Daoy (cell line): ENCODE measurements at places on chromosomes 2 and 18.

DNA sequence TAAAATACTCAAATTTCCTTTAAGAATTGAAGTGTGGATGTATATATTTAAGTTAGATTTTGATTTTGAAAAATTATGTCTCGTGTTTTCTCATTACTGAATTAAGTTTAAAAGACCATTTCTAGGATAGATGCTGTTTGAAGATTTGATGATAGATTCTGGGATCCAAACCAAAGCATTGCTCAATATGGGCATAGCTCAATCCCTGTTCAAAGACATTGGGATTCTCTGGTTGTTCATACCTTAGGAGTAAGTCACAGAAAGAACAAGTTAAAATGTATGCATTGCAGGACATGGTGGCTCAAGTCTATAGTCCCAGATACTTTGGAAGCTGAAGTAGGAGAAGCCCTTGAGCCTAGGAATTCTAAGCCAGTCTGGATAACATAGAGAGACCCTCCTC lies 622.3 kb downstream of the ADCYAP1 start:
- no peak for DNase-seq

DNA sequence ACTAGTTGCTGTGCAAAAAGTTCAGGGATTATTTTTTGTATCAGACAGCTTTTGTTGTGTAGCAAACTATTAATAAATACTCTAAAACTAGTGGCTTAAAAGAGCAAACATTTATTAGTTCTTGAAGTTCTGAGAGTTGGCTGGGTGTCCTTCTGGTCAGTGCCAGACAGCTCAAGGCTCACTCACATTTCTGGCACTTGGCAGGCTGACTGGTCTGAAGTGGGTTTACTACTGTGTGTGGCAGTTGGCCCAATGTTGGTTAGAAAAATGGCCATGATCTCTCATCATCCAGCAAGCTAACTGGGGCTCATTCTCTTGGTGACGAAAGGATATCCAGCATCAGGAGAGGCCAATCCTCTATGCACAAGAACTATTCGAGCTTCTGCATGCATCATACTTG lies 71.4 kb upstream of the ZNF385B start:
- no peak for DNase-seq

DNA sequence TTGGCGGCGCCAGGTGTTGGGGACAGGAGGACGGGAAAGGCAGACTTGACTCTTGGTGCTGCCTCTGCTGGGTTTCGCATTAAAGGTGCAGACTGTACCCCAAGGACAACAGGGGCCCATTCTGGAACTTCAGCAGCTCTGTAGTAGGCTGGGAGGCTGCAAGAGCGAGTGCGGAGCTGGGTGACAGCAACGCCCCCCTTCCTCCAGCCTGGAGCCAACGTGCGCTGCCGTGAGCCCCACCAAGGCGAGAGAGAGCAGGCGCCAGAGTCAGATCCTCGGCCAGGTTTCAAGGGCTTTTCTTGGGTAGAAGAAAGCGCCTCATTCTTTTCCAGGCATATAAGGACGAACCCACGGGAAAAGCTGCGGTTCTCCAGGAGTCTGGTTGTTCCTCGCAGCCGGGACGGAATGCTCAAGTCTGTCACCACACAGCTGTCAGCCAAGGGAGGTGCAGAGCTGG lies 1.9 kb downstream of the DOK6 start:
- no peak for DNase-seq

DNA sequence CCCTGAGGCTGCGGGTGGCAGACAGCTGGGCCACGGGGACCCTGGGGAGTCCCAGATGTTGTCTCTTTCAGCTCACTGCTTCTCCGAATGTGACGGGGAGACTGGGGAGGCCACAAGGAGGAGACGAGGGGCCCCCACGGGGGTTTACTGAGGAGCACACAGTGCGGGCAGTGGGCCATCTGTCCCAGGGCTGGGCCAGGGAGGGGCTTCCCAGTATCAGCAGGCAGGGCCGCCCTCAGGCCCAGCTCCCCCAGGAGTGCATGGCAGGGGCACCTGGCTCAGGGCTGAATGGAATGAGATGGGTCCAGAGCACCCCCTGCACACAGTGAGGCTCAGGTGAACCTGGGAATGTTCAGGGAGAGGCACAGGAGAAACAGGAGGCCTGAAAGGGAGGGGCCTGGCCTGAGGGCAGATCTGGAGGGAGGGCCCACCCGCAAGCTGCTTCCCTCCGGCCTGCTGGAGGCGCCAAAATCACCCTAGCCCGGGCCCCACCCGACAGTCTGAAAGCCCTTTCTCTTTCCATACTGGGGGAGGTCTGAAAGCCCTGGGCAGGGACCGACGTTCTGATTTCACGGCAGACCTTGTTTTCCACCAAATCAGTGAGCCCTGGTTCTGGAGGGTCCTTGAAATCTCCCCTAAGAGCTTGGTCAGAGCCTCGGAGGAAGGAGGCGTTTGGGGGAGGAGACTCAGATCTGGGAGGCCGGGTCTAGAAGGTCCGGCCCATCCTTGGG lies 35.5 kb upstream of the PTMA start:
- DNase-seq, result peak; percentile 71

DNA sequence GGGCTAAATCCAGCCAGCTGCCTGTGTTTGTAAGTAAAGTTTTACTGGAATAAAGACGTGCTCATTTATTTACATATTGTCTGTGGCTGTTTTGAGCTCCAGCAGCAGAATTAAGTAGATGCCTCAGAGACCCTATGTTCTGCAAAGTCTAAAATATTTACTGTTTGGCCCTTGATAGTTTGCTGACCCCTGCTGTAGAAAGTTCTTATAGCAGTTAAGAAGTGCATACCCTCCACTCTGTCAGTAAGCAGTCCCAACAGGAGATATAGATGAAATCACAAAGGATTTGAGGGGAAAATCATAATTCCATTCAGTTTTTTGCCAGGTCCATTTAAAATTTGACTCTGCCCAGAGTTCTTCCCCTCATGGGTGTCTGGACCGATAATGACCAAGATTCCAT lies 50.1 kb upstream of the ITM2C start:
- DNase-seq, result no peak

GRCh38 chr2:38794235-38794946 lies 16.4 kb downstream of the GEMIN6 start:
- no peak for DNase-seq

DNA sequence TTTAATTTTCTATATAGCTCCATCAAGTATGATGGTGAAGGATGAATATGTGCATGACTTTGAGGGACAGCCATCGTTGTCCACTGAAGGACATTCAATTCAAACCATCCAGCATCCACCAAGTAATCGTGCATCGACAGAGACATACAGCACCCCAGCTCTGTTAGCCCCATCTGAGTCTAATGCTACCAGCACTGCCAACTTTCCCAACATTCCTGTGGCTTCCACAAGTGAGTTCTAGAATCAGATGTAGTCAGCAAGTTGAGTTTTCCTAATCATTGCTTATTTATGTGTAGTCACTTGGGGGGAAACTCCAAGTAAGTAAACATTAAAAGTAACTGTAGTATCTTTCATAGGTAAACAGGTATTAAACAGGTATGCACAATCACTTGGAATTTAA lies 24.8 kb downstream of the SMAD4 start:
- DNase-seq, result no peak

DNA sequence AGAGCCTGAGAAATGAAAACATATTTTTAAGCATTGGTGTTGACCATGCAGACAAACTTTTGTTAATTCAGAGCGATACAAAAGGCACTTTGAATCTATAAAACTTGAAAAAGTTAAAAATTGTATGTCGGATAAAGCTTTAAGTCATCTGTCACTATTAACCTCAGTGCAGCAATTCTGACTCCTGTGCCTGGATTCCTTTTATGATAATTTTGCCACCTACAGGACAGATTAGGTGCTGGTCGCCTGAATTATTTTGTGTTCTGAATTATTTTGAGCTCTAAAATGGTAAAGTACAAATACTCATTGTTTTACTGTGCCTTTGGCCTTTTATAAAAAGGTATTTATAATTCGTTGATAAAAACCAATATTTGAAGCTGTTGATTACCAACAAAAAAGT lies 19.4 kb upstream of the RNF138 start:
- no peak for DNase-seq

DNA sequence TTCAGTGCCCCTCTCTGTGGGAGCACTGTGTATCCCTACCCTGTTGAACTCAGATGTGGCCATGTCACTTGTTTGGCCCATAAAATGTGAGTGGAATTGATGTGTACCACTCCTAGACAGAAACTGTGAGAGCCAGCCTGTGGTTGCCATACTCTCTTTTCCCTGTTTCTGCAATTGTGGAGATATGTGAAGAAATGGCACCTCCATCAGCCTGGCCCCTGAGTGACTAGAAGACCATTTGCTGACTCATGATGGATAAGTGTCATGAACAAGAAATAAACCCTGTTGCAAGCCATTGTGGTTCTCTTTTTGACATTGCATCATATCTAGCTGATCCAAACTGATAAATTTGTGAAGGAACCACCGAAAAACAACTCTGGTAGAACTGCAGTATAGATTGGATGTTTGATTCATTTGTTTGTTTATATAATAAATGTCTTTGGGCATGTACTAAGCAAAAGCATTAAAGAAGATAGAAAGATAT lies 214.5 kb upstream of the FBXO11 start:
- no peak for DNase-seq

GRCh38 chr18:9561759-9562158 lies 52.6 kb downstream of the PPP4R1 start:
- no peak for DNase-seq

DNA sequence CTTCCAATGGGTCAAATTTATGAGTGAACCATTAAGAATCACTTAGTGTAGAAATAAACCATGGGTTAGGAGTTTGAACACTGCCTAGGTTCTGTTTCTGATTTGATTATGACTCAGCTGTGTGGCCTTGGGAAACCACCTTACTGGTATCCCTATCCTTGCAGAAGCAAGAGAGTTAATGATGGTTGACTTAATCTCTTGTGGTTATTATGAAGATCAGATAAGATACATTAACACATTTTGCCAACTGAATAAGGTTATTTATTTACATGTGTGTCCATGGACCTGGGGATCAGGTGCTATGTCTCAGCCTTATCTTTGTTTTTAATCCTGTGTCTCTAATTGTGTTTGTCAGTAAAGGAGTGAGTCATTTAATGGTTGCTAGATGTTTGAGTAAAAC lies 5.4 kb upstream of the KCNJ13 start:
- peak; percentile 82 for DNase-seq

GRCh38 chr18:70029163-70029562 lies 81.5 kb upstream of the CD226 start:
- no peak for DNase-seq

DNA sequence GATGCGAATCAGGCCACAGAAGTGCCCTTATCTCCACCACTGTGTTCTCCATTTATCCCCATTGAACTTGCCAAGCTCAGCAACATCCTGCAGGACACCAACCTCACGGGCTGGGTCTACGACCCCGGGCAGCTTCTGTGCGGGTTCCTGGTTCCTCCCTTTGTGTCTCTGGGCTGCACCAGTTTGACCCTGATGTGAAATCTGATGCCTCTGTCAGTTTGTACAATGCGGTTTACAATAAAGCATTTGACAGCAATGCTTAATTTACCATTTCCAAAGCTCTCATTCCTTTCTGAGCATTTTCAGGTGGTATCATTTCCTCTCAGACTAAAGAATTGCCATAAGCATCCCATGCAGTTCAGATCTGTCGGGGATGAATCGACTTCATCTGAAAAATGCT lies 3.3 kb upstream of the TMEM18 start:
- no peak for DNase-seq

DNA sequence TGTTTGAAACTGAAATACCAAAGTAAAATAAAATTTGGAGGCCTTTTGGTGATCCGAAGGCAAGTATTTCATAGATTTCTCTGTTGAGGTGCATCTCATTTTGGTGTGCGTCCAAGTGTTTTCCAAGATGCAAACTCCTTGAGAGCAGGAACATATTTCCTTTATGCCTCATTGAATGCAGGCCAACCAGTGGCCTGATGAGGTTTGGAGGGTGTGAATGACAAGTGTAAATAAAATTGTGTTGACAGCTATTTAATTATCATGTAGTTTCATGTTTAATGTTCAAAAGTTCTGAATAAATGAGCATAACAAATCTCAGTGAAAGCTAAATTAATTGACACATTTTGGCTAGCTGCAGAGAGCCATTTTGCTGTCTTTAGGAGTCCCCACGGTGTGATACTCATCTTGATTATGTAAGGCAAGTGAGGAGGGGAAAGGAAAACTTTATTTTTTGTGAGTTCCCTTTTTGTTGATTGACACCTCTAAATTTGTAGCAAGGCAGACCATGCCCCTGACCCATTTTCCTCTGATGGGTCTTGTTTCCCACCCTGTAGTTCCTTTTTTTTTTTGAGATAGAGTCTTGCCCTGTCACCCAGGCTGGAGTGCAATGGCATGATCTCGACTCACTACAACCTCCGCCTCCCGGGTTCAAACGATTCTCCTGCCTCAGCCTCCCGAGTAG lies 6.3 kb upstream of the LTBP1 start:
- no peak for DNase-seq

DNA sequence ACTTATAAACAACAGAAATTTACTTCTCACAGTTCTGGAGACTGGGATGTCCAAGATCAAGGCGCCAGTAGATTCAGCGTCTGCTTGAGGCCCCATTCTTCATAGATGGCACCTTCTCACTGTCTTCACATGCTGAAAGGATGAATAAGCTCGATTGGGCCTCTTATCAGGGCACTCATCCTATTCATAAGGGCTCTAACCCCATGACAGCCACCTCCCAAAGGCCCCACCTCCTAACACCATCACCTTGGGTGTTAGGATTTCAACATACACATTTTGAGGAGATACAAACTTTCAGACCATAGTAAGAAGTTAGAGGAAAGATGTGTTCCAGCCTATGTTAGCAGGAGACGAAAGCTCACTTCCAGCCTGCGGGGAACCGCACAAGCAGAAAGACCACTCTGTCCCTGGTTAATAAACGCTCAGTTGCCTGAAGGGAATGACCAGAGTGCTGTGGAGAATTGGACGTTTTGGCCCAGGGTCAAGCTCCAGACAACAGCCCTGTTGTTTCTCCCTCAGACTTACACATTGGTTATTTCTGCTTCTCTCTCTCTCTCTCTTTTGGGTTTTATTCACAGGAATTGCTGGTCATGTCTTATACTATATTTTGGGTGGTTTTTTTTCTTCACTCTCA lies 90.3 kb downstream of the MAPRE2 start:
- DNase-seq, result no peak

DNA sequence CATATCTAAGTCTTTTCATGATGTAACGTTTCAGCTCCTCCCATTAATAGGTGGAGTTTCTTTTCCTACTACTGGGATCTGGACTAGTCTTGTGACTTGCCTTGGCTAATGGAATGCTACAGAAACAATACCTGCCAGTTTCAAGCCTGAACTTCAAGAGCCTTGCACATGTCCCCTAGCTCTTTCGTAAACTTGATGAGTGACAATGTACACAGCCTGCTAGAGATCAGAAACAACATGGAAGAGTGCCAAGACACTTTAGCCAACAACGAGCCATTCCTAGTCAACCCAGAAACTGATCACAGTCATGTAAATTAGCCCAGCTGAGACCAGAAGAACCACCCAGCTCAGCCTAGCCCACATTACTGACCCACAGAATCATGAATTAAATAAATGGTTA lies 24.8 kb upstream of the STK39 start:
- no peak for DNase-seq

GRCh38 chr2:152480821-152481399 lies 145.9 kb downstream of the FMNL2 start:
- DNase-seq, result no peak

GRCh38 chr18:76456018-76456750 lies 38.9 kb downstream of the ZNF516 start:
- no peak for DNase-seq
